ENCODE measurements at places on chromosomes 7 and 10. TPM values are rescaled to one million over a fixed set of nuclear protein-coding genes. Genes with fewer than 3 reads are reported as not detected.

The AASS gene
- 37.0 TPM for total RNA-seq

- DNase-seq: no peak
- no peaks in the 10 kb centered on the region for H3K36me3 ChIP-seq
- no peak overlapping the region for H3K4me3 ChIP-seq
- no peak overlapping the region for H3K27ac ChIP-seq
- peaks cover 4% of the 10 kb centered on the region for H3K27me3 ChIP-seq
- H3K4me1 ChIP-seq: peaks cover 33% of the 10 kb centered on the region
Measured at GRCh38 chr10:80700760-80701444, 163.2 kb downstream of the SH2D4B start.

The C10orf71 gene
- total RNA-seq: 0.12 TPM

DNA sequence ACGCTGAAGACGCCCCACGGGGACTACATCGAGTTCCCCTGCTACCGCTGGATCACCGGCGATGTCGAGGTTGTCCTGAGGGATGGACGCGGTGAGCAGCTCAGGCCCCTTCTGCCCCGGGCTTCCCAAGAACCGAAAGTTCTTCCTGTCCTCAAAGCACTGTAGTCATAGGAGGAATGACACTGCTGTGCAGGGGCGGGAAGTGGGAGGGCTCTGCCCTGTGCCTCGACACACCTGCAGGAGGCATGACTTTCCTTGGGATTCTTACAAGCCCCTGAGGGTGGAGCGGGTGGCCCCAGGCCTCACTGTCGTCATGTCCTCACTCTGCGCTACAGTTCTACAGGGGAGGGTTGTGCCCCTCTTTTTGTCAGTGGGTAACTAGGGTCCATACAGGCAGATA is 8.6 kb downstream of the ALOX5 start:
- no peaks in the 10 kb centered on the region for H3K36me3 ChIP-seq
- no peak overlapping the region for H3K27ac ChIP-seq
- peaks cover 1% of the 10 kb centered on the region for H3K27me3 ChIP-seq
- H3K4me3 ChIP-seq: no peak overlapping the region
- no peak for DNase-seq

DNA sequence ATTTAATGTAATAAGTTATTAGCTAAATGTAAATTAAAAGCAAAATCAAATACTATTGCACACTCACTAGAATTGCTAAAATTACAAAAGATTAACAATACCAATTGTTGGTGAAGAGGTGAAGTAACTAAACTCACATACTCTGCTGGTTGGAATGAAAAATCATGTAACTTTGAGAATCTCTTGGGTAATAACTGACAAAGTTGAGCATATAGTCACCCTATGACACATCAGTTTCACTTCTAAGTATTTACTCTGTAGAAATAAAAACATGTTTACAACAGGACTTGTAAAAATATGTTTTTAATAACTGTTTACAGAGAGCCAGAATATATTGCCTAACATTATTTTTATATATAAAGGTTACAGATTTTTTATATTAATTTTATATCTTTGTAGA is 33.6 kb downstream of the CNTNAP2 start:
- DNase-seq: no peak
- no peaks in the 10 kb centered on the region for H3K36me3 ChIP-seq
- H3K27ac ChIP-seq: no peak overlapping the region
- no peak overlapping the region for H3K4me3 ChIP-seq
- peaks cover 12% of the 10 kb centered on the region for H3K4me1 ChIP-seq
- H3K27me3 ChIP-seq: no peaks in the 10 kb centered on the region

The CHRM2 gene
- not detected for total RNA-seq

GRCh38 chr10:128028508-128029289 is 97.5 kb downstream of the MKI67 start:
- no peak for DNase-seq
- peaks cover 4% of the 10 kb centered on the region for H3K4me1 ChIP-seq
- no peak overlapping the region for H3K27ac ChIP-seq
- no peak overlapping the region for H3K4me3 ChIP-seq
- no peaks in the 10 kb centered on the region for H3K36me3 ChIP-seq

- peaks cover 4% of the 10 kb centered on the region for H3K36me3 ChIP-seq
- H3K27ac ChIP-seq: no peak overlapping the region
Measured at GRCh38 chr7:151662251-151662826, 142.6 kb upstream of the RHEB start.

GRCh38 chr10:27391325-27391724 is 112.8 kb upstream of the RAB18 start:
- DNase-seq: no peak
- no peaks in the 10 kb centered on the region for H3K4me1 ChIP-seq
- no peak overlapping the region for H3K4me3 ChIP-seq
- H3K27me3 ChIP-seq: no peaks in the 10 kb centered on the region
- no peak overlapping the region for H3K27ac ChIP-seq
- H3K36me3 ChIP-seq: no peaks in the 10 kb centered on the region

DNA sequence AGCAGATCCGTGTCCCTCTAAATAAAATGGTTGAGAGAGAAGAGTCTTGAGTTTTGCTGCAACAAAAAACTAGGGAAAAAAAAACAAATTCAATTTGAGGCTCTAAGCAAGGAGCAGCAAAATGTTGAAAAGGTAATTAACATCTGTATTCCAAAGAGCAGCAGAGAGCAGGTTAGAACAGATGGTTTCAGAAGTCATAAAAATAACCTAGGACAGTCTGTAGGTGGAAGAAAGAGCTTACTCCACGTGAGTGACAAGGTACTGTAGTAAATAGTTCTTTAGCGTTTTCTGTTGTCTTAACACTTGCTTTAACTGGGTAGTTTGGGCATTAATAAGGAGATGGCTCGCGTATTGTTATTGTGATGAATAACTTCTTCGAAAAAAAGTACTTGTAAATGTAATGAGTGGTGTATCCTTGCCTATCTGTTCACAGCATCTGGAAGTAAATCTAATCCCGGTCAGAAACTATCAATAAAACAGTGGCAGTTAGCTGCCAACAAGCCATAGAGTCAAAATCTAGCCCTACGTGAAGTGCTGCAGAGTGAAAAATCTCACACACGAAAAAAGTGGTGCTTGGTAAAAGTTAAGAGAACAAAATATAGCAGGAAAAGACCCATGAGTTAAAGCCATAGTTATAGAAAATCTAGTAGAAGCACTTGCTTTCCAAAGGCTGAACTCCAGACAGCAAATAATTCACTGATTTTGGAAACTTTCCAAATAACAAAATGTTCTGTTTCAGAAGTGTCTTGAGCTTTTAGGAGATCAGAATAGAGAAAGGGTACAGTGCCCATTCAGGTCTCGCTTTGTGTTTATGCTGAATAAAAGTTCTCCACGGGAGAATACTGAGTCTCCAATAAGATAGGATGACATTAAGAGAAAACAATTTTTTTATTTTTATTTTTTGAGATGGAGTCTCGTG is 49.3 kb upstream of the PARD3 start:
- H3K27me3 ChIP-seq: no peaks in the 10 kb centered on the region
- H3K27ac ChIP-seq: peak overlapping the region; percentile 20
- H3K36me3 ChIP-seq: no peaks in the 10 kb centered on the region
- H3K4me1 ChIP-seq: peaks cover 18% of the 10 kb centered on the region
- no peak overlapping the region for H3K4me3 ChIP-seq
- no peak for DNase-seq

GRCh38 chr10:119101366-119102098 is 2.4 kb upstream of the DENND10 start:
- H3K4me1 ChIP-seq: peaks cover 4% of the 10 kb centered on the region
- no peak overlapping the region for H3K4me3 ChIP-seq
- H3K36me3 ChIP-seq: no peaks in the 10 kb centered on the region
- no peak for DNase-seq

- DNase-seq: no peak
- peaks cover 7% of the 10 kb centered on the region for H3K27me3 ChIP-seq
- peaks cover 9% of the 10 kb centered on the region for H3K4me1 ChIP-seq
Measured at GRCh38 chr7:155062411-155062810, 7.7 kb upstream of the HTR5A start.

GRCh38 chr10:23974746-23975272 is 234.1 kb upstream of the KIAA1217 start:
- H3K27ac ChIP-seq: no peak overlapping the region
- DNase-seq: no peak
- H3K4me3 ChIP-seq: no peak overlapping the region
- H3K4me1 ChIP-seq: no peaks in the 10 kb centered on the region
- H3K36me3 ChIP-seq: no peaks in the 10 kb centered on the region

GRCh38 chr10:69457771-69458237 is 6.5 kb downstream of the TSPAN15 start:
- H3K4me1 ChIP-seq: peaks cover 30% of the 10 kb centered on the region
- no peaks in the 10 kb centered on the region for H3K36me3 ChIP-seq
- H3K27me3 ChIP-seq: peaks cover 9% of the 10 kb centered on the region
- no peak overlapping the region for H3K27ac ChIP-seq

- peaks cover 8% of the 10 kb centered on the region for H3K4me1 ChIP-seq
- H3K27me3 ChIP-seq: no peaks in the 10 kb centered on the region
- no peaks in the 10 kb centered on the region for H3K36me3 ChIP-seq
Measured at GRCh38 chr7:49396229-49396628, 377.2 kb upstream of the VWC2 start.

The RADIL gene
- 31.3 TPM for total RNA-seq

The CTAGE4 gene
- 0.17 TPM for total RNA-seq

DNA sequence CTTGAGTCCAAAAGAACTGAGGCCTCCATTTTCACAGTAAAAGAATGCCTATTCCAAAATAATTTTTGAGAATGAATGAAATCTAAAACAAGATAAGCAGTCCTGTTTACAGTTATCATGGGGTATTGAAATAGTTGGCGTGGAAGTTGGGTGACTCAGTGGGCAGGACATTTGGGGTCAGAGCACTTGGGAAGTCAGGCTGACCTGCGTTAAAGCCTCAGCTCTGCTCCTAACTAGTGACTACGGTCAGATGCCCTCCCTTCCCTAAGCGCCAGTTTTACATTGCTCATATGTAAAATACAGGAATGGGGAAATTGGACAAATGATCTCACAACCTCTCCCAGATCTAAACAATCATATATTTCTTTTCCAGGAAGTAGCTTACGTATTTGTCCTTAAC is 2.3 kb upstream of the PAPSS2 start:
- no peak overlapping the region for H3K4me3 ChIP-seq
- DNase-seq: no peak
- peaks cover 12% of the 10 kb centered on the region for H3K27me3 ChIP-seq

The RBP4 gene
- total RNA-seq: not detected

The GRM3 gene
- not detected for total RNA-seq

The TNS3 gene
- total RNA-seq: 3.8 TPM

DNA sequence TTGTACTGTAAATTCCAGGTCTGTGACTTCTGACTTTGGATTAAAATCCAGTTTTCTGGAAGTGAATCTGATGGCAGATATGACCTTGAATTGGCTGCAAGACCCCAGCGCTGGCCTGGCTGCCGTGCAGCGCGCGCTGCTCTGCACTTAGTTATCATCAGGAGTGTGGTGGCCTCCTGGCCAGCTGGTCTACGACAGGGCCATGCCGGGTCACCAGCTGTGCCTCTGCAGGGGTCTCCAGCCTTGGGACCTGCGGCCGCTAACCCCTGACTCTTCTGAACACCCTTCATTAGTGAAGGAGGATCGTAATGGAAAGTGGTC is 190.7 kb upstream of the SH2B2 start:
- H3K4me3 ChIP-seq: no peak overlapping the region
- H3K27me3 ChIP-seq: no peaks in the 10 kb centered on the region
- H3K36me3 ChIP-seq: no peaks in the 10 kb centered on the region
- peaks cover 7% of the 10 kb centered on the region for H3K4me1 ChIP-seq
- DNase-seq: no peak

Data from glutamatergic neuron (in vitro differentiated cells).